ENCODE measurements at places on chromosomes 13 and 19.

- DNase-seq = no peak
These were observed 1.2 kb upstream of the ZNF626 start for GRCh38 chr19:20662421-20663105.

- DNase-seq = no peak
These were observed 2.3 kb upstream of the ZNF837 start for GRCh38 chr19:58382997-58383603.

DNA sequence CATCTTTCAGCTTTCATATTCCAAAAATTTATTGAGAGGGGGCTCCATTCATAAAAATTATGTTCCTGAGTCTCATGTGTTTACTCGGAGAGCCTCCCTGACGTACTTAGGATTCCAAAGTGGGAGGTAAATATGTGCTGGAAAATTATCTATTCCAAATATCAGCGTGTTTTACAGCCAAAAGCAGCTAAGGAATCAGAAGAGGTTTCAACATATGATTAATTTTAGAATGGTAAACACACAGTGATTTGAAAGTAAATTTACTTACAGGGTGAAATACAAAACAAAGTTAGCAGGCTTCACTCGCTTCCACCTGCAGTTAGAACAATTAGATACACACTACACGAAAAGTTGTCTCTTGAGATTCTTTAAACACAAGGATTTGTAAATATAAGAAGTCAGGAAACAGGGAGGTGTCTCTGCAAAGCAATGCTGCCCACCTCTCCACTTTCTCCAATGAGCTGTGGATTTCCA lies 313.8 kb upstream of the NBEA start:
- DNase-seq = no peak

DNA sequence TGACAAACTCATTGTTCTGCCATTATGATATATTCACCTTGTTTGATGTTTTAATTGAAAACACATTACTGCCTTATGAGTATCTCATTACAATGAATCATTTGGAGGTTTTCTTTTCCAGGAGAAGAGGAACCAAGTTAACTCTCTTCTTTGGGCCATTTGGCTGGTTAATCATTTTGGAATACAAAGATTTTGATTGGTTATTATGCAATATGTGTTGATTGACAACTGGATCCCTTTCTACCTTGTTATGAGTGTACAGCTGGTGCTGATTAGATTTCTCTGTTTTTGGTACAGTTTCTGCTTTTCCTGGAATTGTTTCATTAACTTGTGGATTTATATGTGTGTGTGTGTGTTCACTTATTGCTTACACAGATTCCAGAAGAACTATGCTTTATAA lies 49.2 kb upstream of the RGCC start:
- no peak for DNase-seq

DNA sequence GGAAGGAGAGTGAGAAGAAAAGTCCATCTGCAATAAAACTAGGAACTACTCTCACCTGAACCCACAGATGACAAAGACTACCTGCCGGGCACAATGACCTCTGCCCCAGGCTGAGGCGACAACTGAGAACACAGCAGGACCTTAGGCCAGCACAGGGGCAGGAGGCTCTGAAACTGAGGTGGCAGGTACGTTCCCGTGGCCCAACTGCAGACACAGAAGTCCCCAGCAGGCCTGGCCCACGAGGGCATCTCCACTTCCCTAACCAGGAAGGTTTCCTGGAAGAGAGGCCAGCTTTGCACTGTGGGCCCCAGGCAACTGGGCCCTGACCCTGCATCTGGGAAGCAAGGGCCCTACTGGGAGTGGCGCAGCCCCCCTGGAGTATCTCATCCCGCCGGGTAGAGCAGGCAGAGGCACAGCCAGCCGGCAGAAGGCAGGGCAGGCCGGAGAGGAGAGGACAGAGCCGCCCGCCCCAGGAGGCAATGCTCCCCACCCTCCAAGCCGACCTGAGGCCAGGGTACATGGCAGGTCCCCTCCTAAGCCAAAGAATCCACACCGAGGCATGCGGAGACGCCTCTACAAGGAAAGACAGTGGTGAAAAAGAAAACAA lies 32.7 kb downstream of the STK24 start:
- DNase-seq = no peak

GRCh38 chr13:92560883-92561282 lies 665.7 kb upstream of the GPC6 start:
- DNase-seq = no peak

GRCh38 chr13:27842571-27842970 lies 50.3 kb downstream of the GSX1 start:
- DNase-seq = no peak

GRCh38 chr19:4704317-4704673 lies 19.3 kb downstream of the DPP9 start:
- DNase-seq = no peak

GRCh38 chr19:52296400-52296772 lies 583 bp upstream of the ZNF480 start:
- DNase-seq = no peak

DNA sequence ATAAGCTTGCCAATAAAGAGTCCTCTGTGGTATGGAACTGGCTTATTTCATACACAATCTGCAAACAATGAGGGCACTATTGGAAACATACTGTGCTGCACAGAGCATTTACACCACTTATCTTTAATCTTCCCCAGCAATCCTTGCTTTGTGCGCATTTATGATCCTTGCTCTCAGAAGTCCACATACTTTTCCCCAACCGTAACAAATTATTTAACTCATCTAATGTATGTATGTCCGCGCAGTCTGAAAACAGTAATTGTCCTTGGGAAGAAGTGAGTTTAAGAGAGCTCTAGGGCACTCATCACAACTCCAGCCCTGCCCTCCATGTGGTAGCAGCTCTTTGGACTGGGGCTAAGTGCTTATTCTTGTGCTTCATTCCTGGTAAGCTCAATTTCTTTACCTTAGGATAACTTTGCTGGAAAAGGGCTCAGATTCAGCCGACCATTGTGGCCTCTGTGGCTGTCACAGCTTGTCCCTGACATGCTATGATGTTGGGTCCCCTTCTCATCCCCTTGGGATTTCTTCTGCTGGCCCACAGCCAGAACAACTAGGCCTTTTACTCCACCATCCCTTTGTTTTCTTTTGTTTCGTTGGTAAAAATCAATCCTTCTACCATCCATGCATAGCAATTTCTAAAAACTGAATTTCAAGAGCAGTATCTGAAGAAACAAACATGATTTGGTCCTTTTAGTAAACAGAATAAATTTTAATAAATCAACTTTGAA lies 152.7 kb downstream of the TNFRSF19 start:
- no peak for DNase-seq

GRCh38 chr19:48216933-48217332 lies 38.8 kb downstream of the CARD8 start:
- no peak for DNase-seq

DNA sequence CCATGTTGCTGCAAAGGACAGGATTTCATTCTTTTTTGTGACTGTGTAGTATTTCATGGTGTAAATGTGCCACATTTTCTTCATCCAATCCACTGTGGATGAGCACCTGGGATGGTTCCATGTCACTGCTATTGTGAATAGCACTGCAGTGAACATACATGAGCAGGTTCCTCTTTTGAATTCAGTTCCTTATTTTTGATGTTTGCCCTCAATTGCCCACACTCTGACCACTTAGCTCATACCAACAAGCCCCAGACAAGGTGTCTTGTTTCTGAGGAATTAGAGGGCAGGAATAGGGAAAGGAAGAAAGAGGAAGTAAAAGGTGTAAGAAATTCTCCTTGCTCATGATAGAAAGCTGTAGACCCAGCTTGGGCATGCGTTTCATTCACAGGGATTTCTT lies 244.2 kb upstream of the ZNF507 start:
- no peak for DNase-seq

DNA sequence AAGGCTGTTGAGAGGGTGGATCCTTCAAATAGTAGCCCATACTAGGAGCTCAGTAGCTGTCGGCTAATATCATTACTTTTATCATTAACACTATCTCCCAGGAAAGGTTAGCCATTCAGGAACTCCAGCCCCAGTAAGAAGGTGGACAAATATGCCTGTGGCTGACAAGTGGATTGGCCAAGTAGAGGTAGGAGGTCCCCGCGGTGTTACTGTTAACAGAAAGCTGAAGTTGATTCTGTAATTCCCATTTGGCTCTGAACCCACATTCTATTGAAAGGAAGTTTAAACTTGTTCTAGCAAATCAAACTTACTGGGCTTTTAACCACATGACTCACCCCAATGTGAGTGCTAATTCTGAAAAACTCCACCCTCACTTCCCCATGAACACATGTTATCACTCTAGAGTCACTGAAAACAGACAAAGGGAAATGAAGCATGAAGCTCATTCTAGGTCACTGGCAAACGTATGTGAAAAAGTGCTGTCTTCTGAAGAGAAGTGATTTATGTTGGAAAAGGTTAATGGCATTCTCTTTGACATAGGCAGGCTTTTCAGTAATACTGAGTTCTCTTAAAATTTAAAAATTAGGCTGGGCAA lies 273.5 kb downstream of the FGF14 start:
- DNase-seq = no peak

GRCh38 chr19:40286971-40287421 lies 1.9 kb upstream of the AKT2 start:
- no peak for DNase-seq

All from inflammatory macrophage treated with lipopolysaccharide for 4 hours (primary cell).